ENCODE measurements at places on chromosomes 16 and 17.

DNA sequence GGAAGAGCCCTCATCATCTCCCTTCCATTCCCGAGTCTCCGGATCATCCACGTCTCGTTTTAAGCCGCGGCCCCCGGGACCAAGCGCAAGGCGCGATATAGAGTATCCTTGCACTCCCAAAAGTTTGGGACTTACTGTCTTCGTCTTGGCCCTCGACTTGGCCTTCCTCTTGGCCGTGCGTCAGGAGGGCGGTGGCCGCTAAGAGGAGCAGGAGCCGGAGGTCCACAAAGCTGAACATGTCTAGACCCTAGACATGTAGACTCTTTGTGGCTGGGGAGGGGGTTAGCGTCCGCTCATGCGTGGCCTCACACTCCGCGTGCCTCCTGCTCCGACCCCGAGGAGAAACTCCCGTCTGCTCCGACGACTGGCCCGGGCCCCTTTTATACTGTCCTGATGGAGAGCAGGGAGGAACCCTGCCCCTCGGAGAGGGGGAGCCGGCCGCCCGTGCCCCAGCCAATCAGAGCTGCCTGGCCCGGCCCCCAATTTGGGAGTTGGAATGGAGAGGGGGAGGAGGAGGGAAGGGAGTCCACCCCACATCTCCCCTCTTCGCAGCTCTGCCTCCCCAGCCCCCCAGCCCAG, at the start of gene COL1A1:
Gene COL1A1, minus strand, starts transcription at position 356 of the 579 bp plus-strand sequence. Its CDS starts 118 bp downstream, at position 238.
- no peak for DNase-seq

GRCh38 chr17:17186051-17186450, 20.1 kb downstream of the PLD6 start:
- no peak for DNase-seq

GRCh38 chr17:4369557-4370230, 3.2 kb upstream of the UBE2G1 start:
- DNase-seq, result no peak

DNA sequence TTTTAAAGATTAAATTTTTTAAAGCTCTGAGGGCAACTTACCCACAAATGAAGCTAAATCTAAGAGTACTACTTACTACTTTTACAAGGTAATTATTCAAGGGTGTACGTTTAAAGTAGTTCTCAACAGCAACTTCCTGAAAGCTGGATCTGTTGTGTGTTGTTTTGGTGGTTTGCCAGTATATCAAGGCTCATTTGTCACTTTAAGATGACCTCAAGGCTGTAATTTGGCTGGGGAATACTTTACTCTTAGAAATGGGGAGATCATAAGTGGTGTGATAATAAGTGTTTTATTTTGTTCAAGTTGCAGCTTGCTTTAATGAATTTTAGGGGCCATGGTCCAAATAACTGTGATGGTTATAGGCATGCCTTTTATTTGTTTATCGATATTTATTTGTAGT, 30.4 kb downstream of the AP2B1 start:
- DNase-seq, result no peak

DNA sequence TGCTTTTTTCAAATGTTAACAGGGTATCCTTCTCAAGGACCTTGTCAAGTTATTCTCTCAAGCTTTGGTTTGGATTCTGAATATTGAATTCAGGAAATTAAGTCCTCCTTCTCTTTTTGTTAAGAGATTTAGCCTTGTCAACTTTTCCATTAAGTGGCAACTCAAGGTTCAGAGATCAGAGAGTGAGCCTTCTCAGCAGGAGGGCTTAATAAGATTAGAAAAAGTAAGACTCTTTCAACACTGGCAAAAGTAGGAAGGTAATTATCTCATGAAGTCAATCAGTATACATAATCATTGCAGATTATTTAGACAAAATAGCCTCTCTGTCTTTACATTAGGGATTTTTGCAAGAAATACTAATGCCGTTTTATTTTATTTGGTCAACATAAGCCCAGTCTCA, 330.7 kb downstream of the KIF2B start:
- no peak for DNase-seq

Data from NB4 (cell line).